Occipital lobe (tissue), 3 donors: ENCODE measurements at places on chromosomes 7 and 10.

- DNase-seq: no peak
Observed at GRCh38 chr7:132565885-132566284, 10.4 kb downstream of the PLXNA4 start.

DNA sequence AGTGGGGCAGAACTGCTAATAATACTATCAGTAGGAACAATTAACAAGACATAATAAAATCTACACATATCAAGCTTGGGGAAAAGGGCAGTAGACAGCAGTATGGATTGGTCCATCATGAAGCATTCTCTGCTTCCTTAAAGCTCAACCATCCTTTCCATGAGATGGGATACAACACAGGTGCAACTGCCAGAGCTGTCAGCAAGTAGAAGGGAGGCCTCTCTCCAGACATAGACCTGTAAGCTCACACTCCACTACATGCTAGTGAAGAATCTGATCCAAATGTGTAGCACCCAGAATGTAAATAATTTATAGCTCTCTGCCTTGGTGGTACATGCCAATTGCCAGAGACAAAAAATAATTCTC is 41.5 kb upstream of the ANAPC16 start:
- no peak for DNase-seq

DNA sequence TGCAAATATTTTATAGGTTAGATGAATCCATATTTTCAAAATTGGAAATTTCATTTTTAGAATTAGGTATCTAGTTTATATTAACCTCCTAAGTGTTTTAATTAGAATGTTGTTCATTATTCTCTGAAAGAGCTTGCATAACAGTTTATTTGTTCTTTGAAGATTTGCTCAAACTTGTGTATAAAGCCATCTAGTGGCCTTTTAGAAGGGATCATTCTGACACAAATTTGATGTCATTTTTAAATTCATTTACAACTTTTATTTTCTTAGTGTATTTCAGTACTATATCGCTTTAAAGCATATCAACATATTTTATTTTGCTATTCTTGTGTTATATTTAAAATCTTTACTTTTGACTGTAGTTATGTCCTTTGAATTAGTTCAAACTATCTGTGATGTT is 527.0 kb upstream of the NRG3 start:
- DNase-seq: no peak

DNA sequence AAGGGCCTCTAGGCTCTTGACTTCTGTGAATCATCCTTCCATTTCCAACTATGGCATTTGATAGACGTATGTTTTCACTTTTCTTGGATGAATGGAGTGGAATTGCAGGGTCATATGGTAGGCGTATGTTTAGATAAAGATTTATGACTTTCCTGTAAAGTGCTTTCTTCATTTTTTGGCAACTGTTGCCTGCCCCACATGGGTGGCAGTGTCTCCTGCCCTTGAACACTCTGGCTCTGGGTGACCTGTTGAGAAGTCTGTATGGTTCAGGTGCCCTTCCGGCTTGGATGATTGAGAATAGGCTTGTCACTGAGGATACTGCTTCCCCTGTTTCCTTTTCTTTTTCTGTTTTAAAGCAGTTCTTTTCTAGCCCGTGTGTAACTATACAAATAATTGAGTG is 23.1 kb downstream of the RET start:
- DNase-seq: no peak

DNA sequence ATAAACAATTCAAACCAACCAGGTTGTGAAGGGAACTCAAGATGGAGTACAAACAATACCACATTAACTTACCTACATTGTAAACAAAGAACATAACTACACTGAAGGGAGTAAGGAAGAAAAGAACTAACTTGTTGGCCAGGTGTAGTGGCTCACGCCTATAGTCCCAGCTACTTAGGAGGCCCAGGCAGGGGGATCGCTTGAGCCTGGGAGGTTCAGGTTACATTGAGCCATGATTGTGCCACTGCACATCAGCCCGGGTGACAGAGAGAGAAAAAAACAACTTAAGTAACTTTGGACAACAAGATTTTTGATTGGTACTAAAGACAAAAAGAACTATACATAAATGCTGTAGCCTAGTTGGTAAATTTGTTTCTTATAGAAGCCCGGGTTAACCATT is 68.8 kb downstream of the TRIL start:
- DNase-seq: no peak

DNA sequence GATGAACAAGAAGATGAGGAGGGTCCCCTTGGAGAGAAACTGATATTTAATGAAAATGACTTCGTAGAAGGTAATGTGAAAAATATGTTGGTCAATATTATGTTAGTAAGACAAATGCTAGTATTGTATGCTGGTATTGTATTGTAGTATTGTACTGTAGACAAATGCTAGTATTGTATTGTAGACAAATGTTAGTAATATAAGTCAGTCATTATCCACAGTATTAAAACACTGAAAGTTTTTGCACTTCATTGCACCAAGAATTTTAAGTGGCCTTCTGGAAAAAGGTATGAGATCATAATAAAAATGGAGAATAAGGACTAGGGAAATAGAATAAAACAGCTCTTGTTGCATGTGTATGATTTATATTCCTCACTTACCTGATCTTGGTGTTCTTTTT is 17.5 kb downstream of the CSGALNACT2 start:
- no peak for DNase-seq
